Stimulated activated CD4-positive, alpha-beta T cell treated with anti-CD3 and anti-CD28 coated beads, Interleukin-12 subunit alpha, Interleukin-12 subunit beta, amount 100 ng/mL, for 24 hours (primary cell): ENCODE measurements at places on chromosomes 5 and 9.

GRCh38 chr9:69001921-69002320 is 12.0 kb downstream of the PRKACG start:
- DNase-seq, result no peak

DNA sequence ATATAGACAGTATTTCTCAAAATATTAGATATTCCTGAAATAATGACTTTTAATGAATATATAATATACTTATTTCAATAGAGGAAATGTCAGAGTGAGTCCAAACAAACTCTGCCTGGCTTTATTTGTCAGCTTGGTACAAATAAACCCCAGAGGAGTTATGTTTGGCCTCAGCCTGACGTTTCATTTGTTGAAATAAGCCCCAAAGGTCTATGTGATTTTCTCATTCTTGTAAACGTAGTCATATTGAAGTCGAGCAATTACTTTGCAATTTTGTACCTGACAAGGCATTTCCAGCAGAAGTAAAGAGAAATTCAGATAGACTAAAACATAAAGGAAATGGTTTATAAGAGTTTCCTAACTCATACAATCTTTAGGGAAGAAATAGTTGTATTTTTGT is 57.9 kb downstream of the MCCC2 start:
- no peak for DNase-seq

GRCh38 chr5:140202078-140202477 is 27.1 kb downstream of the CYSTM1 start:
- DNase-seq, result no peak

GRCh38 chr5:37039824-37040223 is 163.3 kb downstream of the NIPBL start:
- DNase-seq, result no peak

GRCh38 chr9:125564631-125565030 is 142.4 kb downstream of the MAPKAP1 start:
- no peak for DNase-seq

DNA sequence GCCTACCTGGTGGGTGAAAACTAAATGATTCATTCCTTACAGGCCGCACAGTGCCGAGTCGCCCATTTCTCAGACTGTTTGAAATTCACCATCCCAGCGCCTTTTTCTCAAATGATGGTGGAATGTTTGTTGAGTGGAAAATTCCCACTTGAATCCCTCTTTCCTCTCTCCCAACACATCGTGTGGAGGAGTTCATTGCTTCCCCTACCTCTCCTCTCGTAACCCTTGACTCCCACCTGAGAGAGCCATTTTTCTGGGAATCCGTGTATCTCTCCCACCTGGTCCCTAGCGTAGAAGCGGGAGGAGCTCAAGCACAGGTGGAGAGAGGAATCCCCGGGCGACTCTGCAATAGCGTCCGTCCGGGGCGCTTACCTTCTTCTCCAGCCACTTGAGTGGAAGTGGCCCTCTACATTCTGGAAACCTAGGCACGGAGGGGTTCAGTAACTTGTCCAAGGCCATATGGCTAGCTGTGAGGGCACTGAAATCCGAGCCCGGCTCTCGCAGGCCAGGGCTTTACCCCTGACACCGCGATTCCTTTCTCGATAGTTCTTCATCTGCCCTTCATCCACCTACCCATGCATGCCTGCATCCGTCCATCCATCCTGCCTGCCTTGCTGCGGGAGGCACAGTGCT is 683 bp downstream of the OSMR start:
- no peak for DNase-seq

DNA sequence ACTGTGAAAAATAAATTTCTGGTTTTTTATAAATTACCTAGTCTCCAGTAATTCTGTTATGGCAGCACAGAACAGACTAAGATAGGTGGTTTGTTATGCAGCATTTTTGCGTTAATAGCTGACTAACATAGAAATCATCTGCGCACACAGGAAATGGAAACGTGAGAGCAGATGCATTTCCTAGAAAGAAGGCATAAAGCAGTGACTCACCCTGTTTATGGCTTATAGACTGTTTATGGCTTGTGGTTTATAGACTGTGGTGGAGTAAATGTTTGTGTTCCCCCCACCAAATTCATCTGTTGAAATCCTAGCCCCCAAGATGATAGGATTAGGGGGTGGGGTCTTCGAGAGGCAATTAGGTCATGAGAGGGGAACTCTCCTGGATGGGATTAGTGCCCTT is 18.3 kb upstream of the OSMR start:
- no peak for DNase-seq

DNA sequence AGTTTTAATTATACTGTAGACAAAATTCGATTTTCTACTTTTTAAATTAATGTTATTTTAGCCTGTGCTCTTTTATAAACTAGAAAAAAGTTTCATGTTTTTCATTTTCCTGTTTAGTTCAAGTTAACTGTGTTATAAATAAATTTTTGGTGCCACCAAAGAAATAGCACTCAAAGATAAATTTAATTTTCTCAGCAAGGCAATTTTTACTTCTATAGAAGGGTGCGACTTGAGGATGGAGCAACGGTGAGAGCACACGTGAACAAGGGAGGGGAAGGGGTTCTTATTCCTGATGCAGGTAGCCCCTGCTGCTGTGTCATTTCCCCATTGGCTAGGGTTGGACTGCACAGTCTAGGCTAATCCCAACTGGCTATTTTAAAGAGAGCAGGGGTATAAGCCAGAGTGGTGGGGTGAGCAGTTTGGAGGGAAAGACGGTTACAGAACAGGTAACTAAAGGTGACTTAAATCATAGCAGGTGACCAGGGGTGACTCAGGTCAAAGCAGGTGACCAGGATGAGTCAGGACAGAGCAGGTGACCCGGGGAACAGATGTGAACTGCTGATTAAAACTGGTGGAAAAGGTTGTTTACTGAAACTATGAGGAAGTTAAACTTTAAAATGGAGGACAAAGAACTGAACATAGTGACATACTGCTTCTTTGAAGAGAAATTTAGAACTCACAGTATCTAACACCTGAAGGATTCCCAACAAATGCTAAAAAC is 104.6 kb upstream of the GPBP1 start:
- no peak for DNase-seq

DNA sequence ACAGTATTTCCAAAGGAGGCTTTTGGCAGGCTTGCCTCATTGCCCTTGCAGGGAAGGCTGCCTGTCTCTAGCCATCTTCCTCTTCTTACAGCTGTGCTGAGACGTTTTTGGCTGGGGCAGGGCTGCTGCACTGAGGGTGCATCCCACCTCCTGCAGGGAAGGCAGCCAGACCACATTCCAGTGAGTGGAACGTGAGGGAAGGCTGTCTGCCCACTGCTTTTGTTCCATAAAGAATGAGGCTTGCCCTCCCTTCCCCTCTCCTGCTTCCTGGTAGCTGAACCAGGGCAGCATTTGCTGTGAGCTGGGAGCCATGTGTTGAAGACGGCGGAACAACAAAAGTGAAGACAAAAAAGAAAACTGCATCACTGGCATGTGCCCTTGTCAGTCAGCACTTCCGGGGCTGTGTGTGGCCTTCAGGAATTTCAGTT is 16.8 kb downstream of the MGAT1 start:
- DNase-seq, result no peak

DNA sequence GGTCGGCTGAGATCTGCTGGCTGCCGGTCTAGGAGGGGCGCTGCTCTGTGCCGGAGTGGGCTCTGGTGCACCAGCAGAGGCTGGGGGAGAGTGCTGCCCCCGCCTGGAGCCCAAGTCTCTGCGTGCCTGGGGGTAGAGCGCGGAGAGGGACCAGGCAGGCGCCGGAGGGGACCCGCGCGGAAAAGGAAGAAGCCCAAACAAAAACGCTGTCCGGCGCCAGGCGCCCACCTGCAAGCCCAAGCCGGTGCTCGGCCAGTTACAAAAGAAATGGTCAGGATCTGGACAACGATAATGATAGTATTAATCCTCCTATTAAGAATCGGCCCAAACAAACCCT is 571 bp upstream of the S1PR3 start:
- DNase-seq, result no peak

- no peak for DNase-seq
Observed at GRCh38 chr5:125499636-125500332, 753.3 kb upstream of the ZNF608 start.

GRCh38 chr9:123445981-123446610 is 90.1 kb downstream of the CRB2 start:
- no peak for DNase-seq

DNA sequence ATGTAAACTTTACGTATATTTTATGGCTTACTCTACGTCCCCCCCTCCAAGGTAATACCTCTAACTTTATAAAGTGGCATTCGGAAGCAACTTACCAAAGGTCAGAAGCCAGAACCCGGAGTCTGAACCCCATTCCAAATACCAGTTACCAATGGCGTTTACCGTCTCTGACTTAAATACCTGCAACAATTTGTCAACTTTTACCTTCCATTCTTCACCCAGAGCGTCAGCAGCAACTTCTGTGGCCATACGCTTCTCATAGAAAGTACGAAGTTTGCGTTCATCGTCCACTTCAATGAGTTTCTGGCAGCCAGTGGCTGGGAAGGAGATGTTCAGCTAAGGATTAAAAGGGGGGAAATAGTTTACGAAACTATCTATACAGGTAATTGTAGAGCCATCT is 753 bp downstream of the RPS6 start:
- DNase-seq, result no peak

GRCh38 chr9:136025481-136025880 is 64.3 kb upstream of the UBAC1 start:
- DNase-seq, result no peak

- no peak for DNase-seq
Observed at GRCh38 chr5:63961125-63961597, 1.1 kb downstream of the HTR1A start.

- no peak for DNase-seq
Observed at GRCh38 chr5:173645437-173645807, 29.0 kb upstream of the BOD1 start.

DNA sequence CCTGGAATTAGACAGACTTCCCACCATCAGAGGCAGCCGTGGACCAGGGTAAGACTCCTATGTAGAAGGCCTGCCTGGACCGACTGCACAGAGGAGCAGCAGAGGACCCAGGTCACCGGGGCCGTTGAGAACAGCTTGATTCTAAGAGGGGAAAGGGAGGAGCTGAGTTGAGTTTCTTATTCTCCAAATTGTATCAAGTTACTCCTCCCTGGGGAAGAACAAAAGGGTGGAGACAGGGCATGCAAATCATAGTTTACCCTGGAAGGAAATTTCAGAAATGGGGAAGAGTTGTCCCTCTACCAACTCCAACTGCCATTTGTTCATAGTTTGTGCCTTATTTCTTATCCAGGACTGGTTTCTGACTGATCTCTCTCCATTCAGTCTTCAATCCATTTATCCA is 20.9 kb upstream of the SLC31A2 start:
- DNase-seq, result no peak

- no peak for DNase-seq
Observed at GRCh38 chr9:131233556-131233955, 42.8 kb downstream of the FAM78A start.

GRCh38 chr9:70013598-70014196 is 30.0 kb upstream of the MAMDC2 start:
- no peak for DNase-seq

DNA sequence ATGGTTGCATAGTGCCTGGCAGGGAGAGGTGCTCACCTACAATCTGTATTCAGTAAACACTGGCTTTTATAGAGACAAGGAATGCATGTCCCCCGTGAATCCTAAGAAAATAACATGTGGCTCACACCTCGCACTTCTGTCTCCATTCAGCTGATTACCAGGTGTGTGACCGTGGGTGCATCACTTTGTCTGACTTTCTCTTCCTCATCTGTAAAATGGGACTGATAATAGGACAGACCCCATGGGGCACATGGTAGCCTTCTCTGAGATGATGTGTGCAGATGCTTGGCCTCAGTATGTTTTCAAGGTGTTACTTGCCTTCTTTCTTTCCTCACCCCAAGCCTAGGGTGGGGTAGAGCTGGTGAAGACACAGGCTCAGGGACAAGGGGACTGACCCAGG is 6.3 kb downstream of the CXXC5 start:
- DNase-seq, result no peak

DNA sequence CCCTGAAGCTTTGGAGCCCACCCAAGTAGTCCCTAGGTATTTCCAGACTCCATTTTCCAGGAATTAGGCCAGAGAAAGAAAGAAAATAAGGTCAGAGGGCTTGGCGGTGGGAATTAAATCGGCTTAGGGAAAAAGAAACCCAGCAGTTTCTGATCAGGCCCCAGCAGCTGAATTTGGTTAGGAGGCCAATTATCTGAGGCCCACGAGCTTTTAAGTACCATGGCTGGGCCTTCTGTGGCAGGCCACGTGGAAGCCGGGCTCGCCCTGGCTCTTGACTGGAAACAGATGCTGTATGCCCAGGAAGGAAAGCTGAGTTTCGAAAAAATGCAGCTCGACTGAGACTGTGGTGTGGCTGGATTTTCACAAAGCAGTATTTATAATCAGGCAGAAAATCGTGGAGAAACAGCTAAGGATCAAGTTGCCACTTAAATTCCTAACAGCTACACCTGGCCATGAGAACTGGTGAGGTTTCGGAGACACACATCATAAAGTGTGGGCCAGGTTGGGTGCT is 75.1 kb upstream of the PANK3 start:
- no peak for DNase-seq

GRCh38 chr9:130659699-130660248 is 4.6 kb upstream of the PRDM12 start:
- no peak for DNase-seq

DNA sequence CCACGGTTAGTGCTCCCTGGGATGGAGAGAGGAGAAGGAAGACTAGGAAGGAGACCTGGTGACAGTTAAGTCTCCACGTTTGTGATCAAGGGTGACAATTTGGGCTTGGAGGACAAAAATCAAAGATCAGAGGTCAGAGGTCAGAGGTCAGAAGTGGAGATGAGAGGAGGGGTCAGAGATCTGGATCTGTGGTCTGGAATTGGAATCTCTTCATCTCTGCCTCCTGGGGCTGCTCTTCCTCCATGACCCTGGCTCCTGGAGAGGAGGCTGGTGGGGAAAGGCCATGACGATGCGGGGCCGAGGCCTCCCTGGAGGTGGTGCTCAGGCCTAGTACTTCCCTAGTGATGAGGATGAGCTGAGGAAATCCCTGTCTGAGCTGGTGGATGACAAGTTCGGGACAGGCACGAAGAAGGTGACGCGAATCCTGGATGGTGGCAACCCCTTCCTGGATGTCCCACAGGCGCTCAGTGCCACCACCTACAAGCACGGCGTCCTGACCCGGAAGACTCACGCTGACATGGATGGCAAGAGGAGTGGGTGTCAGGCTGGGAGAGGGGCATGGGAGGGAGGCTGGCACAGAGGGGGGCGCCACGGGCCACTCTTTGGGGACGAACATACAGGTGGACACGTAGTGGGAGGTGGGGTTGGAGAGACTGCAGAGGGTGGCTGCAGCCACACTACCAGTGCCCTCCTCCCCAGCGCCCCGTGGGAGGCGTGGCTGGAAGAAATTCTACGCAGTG is 41.0 kb downstream of the PSD2 start:
- no peak for DNase-seq

- DNase-seq, result no peak
Observed at GRCh38 chr9:125852386-125852785, 105.2 kb downstream of the PBX3 start.
